ENCODE measurements at places on chromosomes 4 and X.
A peak's percentile ranks its signal among the peaks of the same experiment; 100 is the strongest.

GRCh38 chr4:53714236-53715140, 123.2 kb upstream of the LNX1 start:
- no peak for DNase-seq

DNA sequence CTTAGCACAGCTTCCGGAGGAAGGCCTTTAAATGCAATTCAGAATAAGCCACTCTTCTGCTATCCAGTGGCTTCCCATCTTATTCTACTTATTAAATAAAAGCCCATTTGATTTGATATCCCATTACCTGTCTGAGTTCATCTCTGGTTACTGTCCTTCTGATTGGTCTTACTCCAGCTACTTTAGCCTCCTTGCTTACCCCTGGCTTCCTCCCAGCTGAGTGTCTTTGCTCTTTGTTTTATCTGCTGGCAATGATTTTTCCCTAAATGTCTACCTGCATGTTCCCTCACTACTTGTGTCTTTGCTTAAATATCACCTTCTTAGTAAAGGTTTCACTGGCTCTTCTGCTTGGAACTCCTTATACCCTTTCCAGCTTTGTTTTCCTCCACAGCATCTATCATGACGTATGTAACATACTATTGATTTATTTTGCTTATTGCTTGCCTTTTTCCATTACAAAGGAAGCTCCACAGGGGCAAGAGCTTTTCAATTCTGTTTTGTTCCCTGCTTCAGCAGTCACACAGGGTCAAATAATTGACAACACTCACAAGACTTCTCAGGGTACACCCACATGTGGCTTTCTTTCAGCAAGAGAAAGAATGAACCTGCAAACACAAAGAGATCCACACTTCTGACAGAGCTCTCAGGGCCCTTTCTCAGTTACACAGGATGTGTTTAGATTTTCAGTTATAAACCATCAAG, 63.8 kb downstream of the TBC1D19 start:
- no peak for DNase-seq

DNA sequence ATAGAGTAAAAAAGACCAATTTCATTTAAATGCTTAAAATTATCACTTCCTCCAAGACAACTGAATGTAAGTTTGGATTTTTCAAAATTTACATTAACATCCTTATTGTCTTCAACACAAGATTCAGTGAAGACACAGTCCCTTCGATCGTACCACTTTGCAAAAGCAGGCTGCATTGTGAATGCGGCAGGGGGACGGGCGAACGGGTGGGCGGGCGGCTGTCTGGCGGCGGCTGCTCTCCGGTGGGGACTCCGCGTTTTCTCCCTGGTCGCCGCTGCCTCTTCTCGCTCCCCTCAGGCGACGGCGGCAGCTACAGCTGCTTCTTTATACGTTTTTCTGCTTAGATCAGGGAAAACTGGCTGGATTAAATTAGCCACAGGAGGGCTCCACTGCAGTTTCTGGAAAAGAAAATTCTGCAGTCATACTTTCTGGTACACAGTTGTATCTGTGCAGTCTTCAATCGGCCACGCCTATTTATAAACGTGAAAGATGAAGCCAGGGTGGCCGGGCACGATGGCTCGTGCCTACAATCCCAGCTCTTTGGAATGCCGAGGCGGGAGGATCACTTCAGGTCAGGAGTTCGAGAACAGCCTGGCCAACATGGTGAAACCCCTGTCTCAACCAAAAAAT, 33.9 kb upstream of the HPF1 start:
- DNase-seq, result peak; percentile 25

- DNase-seq, result no peak
These were observed 60.1 kb upstream of the SORCS2 start for GRCh38 chr4:7132249-7132648.

- no peak for DNase-seq
These were observed 53.1 kb downstream of the ABLIM2 start for GRCh38 chr4:8105306-8106100.

- no peak for DNase-seq
These were observed 932.1 kb upstream of the SLIT2 start for GRCh38 chr4:19319607-19320006.

GRCh38 chr4:154368060-154368459, 123.5 kb downstream of the DCHS2 start:
- no peak for DNase-seq

DNA sequence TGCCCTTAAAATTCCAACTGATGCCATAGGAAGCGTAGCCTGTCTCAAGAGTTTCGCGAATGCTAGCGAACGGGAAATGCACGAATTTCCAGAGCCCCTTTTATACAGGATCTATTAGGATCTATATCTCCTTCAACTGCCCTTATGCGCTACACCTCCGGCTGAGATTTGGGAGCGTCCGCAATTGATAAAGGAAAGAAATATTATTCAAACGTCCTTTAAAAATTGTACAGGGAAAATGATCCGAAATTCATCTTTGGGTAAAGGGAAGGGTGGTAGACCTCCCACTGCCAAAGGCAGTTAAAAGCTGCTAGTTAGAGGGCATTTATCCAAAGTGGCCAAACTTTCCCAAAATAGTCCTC, 609 bp downstream of the NR3C2 start:
- no peak for DNase-seq

DNA sequence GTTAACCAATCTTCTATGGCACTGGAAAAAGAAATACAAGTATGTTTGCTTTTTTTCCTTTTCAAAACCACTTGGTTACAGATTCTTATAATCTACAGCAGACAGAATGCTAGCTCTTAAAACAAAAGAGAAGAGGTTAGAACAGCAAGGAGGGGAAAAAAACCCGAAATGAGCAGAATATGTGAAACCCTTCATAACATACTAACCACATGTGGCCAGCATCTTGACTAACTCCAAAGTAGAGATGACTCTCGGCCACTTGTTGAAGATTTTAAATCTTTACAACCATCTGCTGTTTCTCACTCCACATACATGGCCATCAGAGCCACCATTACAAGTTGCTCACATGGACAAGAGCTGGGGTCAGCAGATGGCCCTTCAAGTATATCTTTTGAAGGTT, 100.3 kb downstream of the PAPSS1 start:
- DNase-seq, result no peak

DNA sequence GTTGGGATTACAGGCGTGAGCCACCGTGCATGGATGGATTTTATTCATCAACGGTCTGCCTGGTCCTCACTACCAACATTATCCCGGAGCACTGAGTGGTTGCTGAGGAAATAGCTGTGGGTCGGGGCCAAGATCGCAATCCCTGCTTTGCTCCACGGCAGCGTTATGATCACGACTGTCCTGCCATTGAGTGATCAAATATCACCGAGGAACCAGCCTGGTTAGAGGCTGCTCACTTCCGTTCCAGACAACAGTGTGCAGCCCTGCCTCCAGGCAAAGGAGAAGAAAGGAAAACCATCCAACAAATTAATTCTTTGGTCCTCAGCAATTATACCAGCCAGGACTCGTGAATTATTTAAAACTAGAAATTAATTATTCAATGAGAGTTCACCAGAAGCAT, 70.6 kb upstream of the TBL1X start:
- no peak for DNase-seq

GRCh38 chrX:24243188-24243587, 70.7 kb downstream of the SUPT20HL2 start:
- DNase-seq, result no peak

DNA sequence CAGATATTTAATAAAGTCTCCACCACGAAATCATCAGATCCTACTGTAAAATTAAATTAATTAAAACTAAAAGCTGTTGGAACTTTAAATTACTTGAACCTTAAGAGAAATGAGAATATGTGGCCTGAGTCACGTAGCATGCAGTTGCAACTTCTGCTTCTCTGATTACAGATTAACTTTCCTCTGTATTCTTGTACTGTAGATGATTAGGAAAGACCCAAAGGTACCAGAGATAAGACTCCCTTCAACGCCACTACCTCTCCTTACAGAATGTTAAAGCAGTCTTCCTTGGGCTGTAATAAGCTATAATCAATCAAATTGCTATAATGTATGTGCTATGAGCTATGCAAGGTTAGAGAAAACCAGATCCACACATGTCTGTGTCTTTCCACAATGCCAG, 47.9 kb downstream of the FAM13A start:
- no peak for DNase-seq

GRCh38 chr4:153933915-153934687, 145.2 kb upstream of the SFRP2 start:
- DNase-seq, result no peak

GRCh38 chrX:113392355-113392754, 551.7 kb upstream of the AMOT start:
- no peak for DNase-seq

GRCh38 chr4:73853246-73853704, at the start of gene PF4V1:
PF4V1 (plus strand) TSS chr4:73853296; CDS start chr4:73853363, 67 bp downstream.
- no peak for DNase-seq

DNA sequence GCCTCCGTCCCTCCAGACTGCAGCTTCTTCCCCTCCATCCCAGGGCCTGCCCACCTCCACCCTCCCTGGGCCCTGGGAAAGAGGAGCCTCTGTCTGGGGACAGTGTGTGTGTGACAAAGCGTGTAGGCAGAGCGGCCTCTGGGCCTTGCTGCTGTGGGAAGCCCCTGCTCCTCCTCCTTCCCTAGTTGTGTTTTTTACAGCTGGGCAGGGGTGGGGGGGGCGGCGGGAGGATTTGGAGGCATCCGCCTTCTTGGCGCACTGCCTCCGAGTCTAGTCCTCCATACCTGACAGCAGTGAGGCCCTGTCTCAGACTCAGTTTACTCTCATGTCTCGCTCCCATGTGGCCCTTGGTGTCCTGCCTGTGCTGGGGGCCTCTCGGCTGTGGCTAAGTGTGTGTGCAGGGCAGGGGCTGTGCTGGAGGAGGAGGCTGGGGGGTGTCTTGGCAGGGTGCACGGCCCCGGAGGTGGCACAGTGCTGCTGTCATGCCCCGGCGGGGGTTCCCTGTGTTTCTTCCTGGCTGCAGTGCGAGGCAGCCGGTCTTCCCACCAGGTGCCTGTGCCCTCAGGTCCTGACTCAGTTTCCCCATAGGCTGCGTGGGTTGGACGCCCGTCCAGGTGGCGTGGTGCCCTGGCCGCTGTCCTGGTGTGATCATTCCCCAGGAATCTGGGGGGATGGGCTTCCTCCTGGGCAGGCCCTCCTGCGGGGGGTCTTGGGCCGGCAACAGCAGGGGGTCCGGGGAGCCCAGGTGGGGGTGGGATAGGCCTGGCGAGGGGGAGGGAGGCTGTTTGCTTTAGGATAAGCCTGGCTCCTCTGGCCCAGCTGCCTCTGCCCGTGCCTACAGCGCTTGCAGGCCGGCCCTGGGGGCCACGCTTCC, 7.0 kb downstream of the FGFRL1 start:
- DNase-seq, result peak; percentile 26

DNA sequence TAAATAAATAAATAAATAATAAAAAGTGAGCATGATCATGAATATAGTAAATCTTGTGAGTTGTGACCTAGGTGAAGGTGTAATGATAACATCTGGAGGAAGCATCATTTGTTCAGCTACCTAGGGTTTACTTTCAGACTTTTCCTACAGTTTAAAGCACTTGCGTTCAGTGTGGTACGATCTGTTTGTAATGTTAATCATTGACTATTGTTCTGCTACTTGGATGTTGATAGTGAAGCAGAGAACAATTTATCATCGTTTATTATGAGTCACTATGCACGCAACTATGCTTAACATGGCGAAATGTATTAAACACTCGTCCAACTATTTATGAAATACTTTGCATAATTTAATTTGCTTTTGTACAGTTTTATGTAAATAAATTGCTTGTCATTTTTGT, 426.2 kb downstream of the PCDH7 start:
- no peak for DNase-seq

DNA sequence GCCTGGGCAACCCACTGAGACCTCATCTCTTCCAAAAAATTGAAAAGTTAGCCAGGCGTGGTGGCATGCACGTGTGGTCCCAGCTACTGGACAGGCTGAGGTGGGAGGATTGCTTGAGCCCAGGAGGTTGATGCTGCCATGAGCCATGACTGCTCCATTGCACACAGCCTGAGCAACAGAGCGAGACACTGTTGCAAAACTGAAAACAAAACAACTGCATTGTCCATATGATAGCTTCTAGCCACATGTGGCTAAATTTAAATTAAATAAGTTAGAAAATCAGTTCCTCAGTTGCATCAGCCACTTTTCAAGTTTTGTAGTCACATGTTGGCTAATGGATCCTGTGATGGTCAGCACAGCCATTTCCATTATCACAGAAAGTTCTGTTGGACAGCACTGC, 67.9 kb downstream of the GAB1 start:
- DNase-seq, result no peak

DNA sequence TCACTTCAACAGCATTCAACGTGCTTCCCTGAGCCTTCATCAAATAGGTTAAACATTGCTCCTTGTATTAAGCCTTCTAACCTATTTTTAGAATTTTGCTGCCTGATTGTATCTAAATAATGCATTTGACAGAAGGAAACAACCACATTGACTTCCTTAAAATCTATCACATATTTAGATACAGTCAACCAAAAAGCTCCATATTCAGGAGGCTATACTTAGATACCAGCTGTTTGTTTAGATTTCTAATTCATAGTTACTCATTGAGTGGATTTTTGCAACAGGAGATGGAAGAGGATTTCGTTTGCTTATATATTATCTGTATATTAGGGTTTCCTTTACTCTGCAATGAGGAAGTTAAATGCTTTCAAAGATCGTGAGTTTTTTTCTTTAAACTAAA, 241.1 kb upstream of the PPP1R2C start:
- DNase-seq, result no peak

DNA sequence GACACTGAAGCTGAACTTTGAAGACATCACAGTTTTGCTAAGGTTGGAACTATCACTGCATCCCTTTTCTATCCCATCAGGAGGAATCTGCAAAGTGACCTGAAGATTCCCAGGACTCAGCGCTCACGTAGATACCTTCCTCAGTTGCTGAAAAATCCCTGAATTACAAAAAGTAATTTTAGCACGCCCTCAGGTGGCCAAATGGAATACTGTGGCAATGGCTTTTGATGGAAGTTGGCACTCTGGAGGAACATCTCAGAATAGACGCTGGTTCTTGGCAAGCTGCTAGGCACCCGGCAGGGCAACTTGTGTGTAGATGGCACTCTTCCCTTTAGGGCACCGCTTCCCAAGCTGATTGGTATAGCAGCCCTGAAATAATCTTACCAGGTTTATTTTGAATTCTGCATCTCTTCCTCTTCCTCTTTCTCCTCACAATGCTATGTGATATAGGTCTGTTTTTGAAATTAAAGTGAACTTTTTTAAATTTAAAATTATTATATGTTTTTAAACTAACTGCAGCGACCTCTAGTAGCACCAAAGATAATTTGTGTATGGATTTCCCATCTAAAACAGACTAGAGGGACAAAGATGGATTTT, 16.3 kb upstream of the ESX1 start:
- peak; percentile 13 for DNase-seq

- DNase-seq, result peak; percentile 74
These were observed 118.6 kb downstream of the COL4A5 start for GRCh38 chrX:108558217-108558616.

DNA sequence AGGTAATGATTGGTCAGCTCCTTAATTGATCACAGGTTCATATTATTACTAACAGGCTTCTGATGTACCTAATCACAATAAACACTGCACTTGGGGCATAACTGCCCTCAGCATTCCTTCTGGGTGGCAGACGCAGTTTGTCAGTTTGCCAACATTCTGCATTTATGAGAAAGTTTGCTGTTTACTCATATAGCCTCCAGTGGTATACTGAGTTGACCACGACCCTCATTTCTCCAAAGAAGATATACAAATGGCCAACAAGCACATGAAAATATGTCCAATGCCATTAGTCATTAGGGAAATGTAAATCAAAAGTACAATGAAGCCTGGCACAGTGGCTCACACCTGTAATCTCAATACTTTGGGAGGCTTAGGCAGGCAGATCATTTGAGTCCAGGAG, 26.3 kb downstream of the EFHC2 start:
- no peak for DNase-seq

GRCh38 chr4:165506849-165507248, 128.0 kb downstream of the CPE start:
- DNase-seq, result no peak

GRCh38 chr4:141898346-141898745, 262.0 kb downstream of the IL15 start:
- no peak for DNase-seq
